CD4-positive, alpha-beta T cell treated with Interferon alpha-2 for 1 hour (primary cell): ENCODE measurements at places on chromosomes 11 and 22.

- DNase-seq = no peak
These were observed 65.3 kb downstream of the CELSR1 start for GRCh38 chr22:46471901-46472721.

DNA sequence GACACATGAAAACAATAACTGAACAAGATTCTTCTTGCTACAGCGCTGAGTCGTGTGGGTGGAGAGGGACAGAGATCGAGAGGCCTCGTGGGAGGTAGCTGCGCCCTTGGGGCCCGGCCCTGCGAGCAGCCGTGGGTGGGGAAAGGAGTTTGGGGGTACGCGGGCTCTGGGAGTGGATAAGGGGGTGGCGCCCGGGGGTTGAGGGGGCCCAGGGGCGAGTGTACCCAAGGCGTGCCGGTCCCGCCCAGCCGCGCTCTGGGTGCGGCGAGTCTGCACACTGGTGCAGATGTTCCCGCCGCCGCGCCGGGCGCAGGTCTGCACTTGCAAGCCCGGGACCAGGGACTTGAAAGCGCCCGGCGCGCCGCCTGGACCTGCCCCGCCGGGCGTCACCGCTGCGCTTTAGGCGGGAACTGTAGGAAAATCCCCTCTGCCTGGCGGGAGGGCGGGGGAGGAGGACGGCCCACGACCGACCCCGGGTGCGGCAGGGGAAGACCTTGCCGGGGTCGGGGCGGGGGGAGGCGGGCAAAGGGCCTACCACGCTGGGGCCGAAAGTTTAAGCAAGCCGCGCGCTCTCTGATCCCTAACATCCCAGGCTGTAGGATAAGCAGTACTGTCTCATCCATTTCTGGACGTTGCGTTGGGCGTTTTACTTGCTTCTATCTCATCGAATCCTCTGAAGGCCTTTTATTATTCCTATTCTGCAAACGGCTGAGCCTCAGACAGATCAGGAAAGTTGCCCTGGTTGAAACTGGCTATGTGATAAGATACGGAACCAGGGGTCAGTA is 1.4 kb upstream of the KREMEN1 start:
- peak; percentile 31 for DNase-seq

DNA sequence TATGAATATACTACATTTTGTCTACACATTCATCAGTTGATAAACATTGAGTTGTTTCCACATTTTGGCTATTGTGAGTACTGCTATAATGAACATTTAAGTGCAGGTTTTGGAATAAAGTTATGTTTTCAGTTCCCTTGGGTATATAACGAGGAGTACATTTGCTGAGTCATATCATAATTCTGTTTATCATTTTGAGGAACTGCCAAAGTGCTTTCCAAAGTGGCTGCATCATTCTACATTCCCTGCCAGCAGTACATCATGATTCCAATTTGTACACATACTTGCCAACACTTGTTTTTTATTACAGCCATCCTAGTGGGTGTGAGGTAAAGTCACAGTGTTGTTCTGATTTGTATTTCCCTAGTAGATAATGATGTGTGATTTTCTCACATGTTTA is 1458.6 kb upstream of the TENM4 start:
- DNase-seq = no peak

GRCh38 chr11:12600829-12601228 is 73.4 kb upstream of the TEAD1 start:
- DNase-seq = no peak

DNA sequence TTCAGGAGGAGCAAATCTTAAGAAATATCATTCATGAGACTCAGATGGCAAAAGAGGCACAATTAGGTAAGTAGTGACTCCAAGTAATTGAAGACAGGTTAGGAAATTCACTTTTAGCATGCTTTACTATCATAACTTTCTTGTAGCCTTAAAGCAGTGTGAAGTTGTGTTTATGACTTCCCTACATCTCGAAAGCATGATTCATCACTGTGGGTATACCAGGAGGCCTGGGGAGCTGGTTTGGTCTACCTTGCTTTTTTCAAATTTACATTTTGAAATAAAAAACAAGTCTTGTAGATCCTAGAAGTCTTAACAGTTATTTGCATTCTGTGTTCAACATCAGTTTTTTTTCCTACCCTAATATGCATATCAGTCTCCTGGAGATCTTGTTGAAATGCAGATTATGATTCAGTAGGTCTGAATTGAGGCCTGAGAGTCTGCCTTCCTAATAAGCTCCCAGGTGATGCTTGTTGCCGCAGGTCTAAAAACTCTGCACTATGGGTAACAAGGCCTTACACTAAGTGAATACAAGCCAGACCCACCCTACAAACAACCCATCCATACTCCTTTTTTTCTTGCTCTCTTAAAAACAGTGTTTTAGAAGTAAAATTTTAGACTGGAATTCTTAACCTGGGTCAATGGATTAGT is 41.4 kb downstream of the TTC17 start:
- DNase-seq = no peak

DNA sequence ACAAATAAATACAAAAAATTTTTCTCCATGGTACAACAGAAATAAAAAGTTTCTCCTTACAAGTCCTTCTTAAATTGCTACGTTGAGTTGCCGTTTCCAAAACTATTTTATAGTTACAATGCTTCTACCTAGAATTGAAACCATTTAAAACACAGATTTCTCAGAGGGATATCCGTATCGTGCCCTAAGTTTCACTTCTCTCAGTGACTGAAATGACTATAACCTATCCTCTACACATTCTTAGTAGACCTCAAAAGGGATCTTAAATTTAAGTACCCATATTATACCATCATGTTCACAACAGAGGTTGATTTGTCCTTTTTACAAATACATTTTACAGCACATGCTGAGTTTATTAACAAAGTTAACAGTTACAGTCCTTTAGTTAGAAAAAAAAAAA is 44.1 kb downstream of the USP28 start:
- DNase-seq = no peak

DNA sequence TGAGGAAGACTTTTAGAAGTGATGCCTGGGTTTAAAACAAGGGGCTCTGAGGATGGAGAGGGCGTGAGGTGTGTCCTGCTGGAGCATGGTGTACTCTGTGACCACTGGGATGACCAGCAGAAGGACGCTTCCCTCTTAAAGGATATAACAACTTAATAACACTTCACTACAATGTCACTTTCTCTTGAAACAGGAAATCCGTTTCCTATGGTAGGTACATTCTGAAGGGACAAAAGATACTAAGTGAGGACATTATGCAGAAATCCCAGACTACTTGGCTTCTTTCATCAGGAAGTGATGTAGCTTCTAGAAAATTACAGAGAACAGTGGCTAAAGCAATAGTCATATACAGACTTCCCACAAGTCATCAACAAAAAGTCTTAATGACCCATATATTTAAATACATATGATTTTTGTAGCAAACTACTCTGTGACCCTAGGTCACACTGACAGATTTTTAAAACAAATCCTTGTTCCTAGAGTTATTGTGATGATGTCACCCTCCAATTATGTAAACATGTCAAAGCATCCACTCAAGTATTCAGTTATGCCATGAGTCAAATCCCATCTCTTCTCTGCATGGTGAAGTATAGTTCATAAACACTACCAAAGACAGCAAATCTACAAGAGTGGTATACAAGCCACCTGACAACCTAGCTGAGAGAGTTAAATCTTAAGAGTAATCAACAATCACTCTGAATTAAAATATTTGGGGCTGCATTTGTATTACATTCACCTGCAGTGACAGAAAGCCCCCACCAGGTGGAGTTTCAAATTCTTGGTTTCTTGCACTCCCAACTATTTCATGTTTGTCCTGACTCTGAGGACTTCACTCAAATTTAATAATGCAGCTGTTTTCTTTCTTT is 32.8 kb downstream of the PITPNB start:
- DNase-seq = peak; percentile 29

DNA sequence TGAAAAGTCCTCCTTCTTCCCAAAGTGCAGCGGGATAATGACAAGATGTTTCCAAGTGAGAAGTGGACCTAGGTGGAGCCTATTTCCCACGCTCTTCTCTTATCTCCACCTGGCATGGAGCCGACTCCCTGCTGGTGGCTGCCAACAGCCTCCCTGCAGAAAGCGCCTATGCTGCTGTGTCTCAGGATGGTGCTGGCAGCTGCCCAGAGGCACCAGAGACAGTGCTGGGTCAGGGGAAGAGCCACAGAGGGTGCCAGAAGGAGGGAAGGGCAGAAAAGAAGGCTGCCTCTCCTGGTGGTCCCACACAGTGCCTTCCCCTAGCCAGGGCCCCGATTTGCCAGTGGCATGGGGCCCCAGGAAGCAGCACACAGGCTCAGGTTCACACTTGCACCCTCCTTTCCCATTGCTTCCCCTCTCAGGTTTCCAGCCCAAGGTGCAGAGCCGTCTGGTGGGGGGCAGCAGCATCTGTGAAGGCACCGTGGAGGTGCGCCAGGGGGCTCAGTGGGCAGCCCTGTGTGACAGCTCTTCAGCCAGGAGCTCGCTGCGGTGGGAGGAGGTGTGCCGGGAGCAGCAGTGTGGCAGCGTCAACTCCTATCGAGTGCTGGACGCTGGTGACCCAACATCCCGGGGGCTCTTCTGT is 19.0 kb downstream of the CD5 start:
- no peak for DNase-seq

DNA sequence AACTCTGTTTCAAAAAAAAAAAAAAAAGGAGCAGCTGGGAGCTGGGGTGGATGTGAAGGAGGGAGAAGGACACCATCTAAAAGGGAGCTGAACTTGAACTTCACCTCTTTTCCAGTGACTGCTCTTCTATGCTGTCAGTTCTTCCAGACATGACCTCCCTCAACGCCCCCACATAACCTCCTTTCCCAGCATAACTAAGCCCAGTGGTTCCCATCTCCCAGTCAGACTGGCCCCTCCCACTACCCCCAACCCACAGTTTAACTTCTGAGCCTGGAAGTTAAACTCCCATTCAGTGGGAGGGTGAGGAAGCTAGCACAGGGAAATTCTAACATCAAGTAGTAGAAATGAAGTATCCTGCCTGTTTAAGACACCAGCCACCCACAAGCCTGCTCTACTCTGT is 1.8 kb downstream of the ARHGAP1 start:
- no peak for DNase-seq

DNA sequence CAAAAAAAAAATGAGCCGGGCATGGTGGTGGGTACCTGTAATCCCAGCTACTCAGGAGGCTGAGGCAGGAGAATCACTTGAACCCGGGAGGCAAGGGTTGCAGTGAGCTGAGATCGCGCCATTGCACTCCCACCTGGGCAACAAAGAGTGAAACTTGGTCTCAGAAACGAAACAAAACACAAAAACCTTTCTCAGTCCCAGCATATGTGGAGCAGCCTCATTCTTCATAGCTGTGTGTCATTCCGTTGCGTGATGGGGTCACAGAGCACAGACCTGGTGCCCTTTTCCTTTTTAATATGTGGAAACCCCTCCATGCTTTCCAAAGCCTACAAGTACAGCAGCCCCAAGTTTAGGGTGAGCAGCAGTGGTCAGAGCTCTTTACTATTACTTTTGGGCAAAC is 13.7 kb downstream of the PEX26 start:
- no peak for DNase-seq

GRCh38 chr22:50627642-50628542 is at the start of gene ARSA:
Gene ARSA, minus strand, starts transcription at chr22:50628152. Its CDS starts 373 bp downstream, at chr22:50627779.
- DNase-seq = peak; percentile 83

GRCh38 chr11:77400271-77400670 is 73.6 kb downstream of the PAK1 start:
- no peak for DNase-seq

DNA sequence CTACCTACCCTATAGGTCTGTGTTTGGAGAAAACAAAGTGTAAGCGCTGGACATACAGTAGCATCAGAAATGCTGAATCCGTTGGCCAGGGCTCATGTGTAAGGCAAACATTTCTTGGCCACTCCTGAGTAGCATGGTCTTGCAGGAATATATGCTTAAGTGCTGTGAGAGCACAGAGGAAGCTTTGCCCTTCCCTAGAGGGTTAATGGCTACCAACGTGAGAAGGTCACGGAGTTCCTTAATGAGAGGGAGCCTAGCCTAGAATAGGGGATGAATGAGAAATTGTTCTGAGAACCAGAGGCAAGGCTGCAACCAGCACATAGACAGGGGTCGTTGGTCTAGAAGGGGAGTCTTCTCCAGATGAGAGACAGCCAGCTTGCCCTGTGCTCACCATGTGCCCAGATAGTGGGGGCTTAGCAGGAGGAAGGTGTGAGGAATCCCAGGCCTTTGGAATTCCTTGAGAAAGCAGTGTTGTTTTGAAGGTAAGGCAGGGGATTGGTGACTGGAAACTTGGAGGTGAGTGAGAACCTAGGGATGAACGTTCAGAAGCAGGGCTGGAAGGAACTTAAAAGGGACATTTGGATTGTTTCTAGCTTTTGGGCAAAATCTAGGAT is 29.5 kb downstream of the RCOR2 start:
- no peak for DNase-seq

DNA sequence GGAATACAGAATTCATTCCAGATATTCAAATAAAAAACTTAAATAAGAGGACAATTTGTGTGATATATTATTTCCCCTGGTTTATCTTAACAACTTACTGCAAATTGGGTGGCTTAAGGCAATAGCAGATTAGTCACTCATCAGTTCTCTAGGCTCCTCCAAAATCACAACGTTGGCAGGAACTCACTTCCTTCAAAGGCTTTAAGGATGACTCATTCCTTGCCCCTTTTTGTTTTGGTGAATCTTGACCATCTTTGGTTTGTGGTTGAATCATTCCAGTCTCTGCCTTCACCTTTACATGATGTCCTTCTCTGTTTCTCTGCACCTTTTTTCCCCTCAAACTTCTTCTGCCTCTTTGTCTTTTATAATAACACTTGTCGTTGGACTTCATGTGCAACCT is 3.4 kb downstream of the OR10AG1 start:
- no peak for DNase-seq

DNA sequence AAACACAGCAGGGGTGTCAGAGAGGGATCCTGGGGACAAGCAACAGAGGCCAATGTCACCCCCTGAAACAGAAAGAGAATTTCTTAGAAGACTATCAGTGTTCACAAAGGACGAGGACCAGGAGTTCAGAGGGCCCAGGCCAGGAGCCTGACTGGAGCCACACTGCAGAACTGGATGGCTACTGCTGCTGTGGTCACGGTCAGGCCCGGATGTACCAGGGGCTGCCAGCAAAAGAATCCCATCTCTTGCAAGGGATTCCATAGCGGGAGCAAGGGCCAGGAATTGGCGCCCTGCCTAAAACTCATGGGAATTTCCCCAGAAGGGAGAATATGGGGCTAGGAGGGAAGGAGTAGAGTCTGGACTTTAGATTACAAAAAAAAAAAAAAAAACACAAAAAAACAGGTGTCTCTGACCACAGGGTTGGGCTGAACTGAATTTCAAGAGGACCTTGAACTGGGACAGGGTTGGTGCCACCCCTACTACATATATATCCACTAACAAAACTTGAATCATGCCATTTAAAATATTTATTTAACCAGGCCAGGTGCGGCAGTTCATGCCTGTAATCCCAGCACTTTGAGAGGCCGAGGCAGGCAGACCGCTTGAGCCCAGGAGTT is 15.7 kb upstream of the KCTD14 start:
- no peak for DNase-seq
